Pulmonary artery endothelial cell (primary cell): ENCODE measurements at places on chromosomes 6 and 20.

DNA sequence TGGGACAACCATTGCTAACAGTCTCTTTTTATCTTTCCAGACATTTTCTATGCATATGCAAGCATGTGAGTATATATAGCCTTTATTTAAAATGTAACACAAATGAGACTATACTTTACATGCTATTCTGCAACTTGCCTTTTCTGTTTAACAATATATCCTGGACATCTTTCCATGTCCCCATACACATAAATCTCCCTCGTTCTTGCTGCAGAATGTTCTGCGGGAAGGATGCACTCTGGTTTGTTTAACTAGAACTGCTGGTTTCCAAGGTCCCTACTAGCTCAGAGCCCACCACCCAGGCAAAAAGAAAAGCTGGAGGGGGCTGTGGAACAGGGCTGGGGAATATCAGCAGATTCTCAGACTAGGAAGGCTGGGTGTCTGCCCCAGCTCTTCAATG lies 35.2 kb upstream of the CCDC167 start:
- no peak for DNase-seq

DNA sequence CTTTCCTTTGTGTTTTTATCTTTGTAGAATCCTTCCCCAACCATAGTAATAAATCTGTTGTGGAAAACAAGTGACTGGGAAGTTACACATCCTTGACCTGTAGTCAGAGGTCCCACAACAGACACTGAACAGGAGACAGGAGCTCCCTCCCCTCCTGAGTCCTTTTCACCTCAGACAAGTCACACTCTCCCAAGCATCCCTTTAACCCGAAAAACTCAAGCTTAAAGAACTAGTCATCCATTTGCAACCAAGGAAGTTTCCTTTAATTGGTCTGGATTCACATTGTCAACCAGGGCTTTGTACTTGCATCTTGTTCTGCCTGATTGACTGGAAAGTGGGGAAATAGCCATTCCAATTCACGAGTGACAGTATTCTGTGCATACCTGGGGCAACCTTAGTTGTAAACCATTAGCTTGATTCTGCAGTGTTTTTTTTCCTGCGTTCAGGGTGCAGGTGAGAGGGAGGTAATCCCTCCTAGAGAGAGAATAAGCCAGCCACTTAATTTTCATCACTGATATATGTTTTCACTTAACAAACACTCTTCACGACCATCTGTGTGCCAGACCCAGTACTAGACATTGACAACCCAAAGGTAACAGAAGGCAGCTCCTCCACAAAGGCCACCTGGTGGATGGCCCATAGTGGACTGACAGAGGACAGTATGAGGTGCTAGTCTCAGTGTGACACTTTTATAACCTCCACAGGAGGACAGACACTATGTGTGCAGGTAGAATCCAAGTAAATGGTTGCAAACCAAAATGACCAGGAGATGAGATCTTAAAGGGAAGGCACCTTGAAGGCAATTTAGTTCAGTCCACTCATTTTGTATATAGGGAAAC lies 112.4 kb downstream of the SLX4IP start:
- DNase-seq, result peak; percentile 47

GRCh38 chr6:137414599-137414998 lies 79.6 kb downstream of the OLIG3 start:
- no peak for DNase-seq

GRCh38 chr6:82970839-82971238 lies 94.8 kb downstream of the UBE3D start:
- no peak for DNase-seq

- no peak for DNase-seq
Observed at GRCh38 chr6:144284783-144285547, at the start of gene UTRN. Gene UTRN, plus strand, starts transcription at chr6:144285335. Its CDS starts 6,494 bp downstream, at chr6:144291829.

GRCh38 chr6:146814148-146814750 lies 215.5 kb downstream of the ADGB start:
- no peak for DNase-seq

GRCh38 chr20:35690265-35690664 lies 8.9 kb downstream of the NFS1 start:
- DNase-seq, result no peak

- no peak for DNase-seq
Observed at GRCh38 chr20:61812845-61813485, 252.7 kb downstream of the TAF4 start.

GRCh38 chr20:44111712-44112335 lies 75.2 kb downstream of the JPH2 start:
- no peak for DNase-seq

DNA sequence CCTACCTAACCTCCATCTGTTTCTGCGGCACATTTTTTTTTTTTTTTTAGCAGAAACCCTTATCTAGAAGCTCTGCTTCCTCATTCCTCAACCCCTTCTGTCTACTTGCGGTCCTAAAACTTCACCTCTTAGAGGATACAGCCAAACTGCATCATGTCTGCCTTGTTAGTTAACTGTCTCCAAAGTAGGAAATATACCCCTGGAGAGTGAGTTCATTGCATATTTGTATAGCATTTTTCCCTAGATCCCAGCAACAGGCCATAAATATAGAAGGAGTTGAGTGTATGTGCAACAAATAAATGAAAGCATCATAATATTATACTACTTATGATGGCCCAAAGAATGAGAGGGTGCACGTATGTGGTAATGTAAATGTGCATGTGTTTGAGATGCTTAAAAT lies 1288.6 kb upstream of the GJE1 start:
- no peak for DNase-seq

- DNase-seq, result no peak
Observed at GRCh38 chr6:115634887-115635286, 425.8 kb downstream of the FRK start.

DNA sequence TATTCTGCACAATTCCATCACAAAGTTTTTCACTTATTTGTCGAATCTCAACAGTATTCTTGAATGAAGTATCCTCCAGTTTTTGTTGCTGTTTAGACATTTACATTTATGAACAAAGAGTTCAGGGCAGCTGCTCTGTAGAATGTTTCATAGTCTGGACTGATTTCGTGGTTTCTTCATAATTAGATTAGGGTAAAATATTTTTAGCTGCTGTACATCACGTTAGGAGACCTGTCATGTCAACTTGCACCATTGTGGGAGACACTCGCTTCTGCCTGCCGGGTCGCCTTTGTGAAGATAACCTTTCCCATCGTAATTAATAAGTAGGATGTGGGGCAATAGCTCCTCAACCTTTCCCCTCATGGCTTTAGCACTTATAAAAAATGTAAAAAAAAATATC lies 27.5 kb upstream of the RPS6KA2 start:
- no peak for DNase-seq

DNA sequence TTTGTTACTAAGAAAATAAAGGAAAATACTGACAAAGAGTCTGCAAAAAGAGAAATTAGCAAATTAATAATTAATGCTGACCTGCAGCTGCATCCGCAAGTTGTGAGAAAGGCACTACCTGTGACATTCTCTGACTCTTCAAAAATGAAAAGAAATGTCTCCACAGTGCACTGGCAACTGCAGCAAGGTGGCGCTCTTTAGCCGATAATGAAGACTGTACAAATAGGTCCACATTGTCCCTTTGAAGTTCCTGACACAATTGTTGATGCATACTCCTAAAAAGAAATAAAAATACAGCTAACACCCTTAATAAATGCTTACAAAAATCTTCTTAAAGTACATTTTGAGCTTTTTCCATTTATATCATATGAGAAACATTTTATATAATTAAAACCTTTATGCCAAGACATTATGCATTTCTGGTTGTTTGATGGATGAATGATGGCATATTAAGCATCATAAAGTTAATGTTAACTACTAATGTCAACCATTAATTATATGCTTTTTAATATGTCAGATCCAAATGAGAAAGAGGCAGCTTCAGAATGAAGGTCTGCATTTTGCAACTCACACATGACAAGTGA lies 96.5 kb downstream of the MMS22L start:
- peak; percentile 20 for DNase-seq

- no peak for DNase-seq
Observed at GRCh38 chr6:90496258-90497016, 90.4 kb downstream of the MAP3K7 start.

GRCh38 chr20:63359937-63360849 lies 956 bp downstream of the CHRNA4 start:
- no peak for DNase-seq

DNA sequence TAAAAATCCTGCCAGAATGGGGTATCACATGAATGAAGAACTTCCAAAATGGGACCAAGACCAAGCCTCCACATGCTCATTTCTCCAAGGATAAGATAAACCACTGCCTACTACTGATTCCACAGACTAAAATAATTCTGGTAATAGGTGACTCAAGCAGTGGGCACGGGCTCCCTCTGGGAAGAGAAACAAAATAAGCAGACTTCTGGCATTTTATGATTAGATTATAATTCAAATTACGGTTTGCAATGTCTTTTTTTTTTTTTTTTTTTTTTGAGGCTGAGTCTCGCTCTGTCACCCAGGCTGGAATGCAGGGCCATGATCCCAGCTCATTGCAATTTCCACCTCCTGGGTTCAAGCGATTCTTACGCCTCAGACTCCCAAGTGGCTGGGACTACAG lies 16.0 kb downstream of the UQCC1 start:
- no peak for DNase-seq

DNA sequence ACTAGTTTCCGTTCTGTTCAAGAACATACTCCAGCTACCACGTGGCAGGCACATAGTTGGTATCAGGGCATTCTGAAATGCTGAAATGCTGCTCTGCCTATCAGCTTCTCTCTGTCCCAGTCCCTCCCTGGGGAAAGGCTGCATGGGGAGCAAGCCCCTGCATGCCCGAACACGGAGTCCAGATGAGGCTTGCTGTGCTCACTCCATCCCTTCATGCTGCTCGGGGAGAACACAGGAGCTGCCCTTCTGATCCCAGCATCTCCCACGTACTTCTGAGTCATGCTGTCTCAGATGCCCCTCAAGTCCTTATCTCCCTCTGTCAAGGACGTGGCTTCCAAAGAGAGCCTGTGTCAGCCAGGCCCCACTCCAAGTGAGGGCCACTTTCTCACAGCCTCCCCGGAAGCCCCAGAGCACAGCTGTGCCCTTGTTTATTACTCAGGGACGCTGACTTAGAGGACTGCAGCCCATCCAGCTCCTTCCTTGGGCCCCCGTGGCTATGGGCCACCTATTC lies 29.4 kb downstream of the THBS2 start:
- no peak for DNase-seq

- no peak for DNase-seq
Observed at GRCh38 chr6:41646026-41646795, 7.9 kb downstream of the MDFI start.

DNA sequence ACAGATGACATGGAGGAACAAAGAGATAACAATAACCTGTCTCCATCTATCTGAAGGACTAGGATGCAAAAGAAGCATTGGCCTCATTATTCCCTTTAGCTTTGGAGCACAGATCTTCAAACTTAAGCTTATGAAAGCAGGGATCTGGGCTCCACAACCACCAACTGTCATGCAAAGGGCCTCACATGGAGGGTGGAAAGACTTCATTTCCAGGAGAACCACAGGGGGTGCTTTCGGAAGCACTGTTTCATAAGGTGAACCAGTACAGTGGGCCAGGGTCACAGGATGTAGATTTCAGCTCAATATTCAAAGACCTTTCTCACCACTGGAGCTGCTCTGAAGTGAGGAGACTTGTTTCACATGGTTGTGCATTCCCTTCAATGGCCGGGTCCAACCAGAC lies 55.1 kb upstream of the MYB start:
- no peak for DNase-seq

GRCh38 chr6:96795481-96795880 lies 41.8 kb downstream of the GPR63 start:
- no peak for DNase-seq

DNA sequence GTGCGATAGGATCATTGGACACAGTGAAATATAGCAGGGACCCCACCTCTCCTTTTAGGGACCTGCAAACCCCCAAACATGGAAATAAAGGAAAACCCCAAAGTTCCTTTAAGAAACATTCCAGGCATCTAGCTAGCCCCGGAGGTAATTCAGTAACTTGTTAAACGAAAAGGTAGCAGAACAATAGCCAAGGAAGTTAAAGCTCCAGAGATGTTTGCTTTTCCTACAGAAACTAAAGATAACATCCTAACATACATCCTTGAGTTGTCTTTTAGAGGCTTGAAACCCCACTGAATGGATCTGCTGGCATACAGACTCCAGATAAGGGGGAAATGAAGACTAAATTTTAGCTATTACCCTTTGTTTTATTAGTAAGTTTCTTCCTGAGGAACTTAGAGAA lies 51.0 kb downstream of the FAM184A start:
- DNase-seq, result no peak

GRCh38 chr20:63706852-63707557 lies 771 bp downstream of the ARFRP1 start:
- no peak for DNase-seq

GRCh38 chr6:119250036-119250435 lies 99.5 kb downstream of the MAN1A1 start:
- DNase-seq, result no peak

- DNase-seq, result no peak
Observed at GRCh38 chr20:16438100-16438499, 135.1 kb downstream of the KIF16B start.

DNA sequence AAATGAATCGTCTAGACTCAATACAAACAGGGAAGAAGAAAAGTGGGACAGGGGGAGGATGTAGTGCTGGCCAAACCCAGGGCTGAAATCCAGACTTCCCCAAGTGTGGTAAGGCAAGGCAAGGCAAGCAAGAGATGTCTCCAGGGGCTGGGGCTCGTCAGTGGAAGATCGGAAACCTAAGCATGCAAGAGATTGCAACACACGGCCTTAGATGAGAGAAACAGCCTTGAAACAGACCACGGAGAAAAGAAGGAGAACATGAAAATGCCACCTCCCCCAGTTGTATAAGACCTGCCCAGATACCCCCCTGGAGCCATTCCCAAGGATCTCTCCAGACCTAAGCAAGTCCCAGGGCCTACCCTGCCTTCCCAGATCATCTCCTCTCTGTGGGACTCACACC lies 20.0 kb downstream of the VEGFA start:
- DNase-seq, result no peak

DNA sequence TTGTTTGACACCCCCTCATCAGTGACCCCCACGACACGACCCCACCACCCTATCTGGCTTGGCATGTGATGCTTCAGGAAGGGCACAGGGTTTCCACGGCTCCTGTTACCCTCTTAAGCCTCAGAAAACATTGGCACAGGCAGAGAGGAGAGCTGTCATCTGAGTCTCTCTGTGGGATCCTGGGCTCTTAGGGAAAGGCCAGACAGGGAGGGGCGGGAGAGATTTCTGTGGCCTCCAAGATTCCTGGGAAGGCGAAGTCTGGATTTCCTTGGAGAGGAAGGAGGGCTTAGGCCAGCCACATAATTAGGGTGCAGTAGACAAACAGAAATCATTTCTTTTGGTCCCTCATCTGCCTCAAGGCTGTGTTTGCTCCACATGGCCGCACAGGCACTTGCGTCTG lies 191.6 kb upstream of the SNX9 start:
- no peak for DNase-seq

GRCh38 chr6:132362442-132363185 lies 38.7 kb downstream of the MOXD1 start:
- no peak for DNase-seq

- DNase-seq, result no peak
Observed at GRCh38 chr6:134172020-134172705, 119.7 kb upstream of the SLC2A12 start.

DNA sequence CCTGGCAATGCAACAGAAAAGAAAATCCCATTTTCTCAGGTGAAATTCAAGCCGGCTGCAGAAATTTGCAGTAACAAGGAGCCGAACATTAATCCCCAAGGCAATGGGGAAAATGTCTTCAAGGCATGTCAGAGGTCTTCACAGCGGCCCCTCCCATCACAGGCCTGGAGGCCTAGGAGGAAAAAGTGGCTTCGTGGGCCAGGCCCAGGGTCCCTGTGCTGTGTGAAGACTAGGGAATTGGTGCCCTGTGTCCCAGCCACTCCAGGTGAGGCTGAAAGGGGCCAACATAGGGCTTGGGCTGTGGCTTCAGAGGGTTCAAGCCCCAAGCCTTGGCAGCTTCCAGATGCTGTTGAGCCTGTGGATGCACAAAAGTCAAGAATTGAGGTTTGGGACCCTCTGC lies 111.7 kb downstream of the CD24 start:
- no peak for DNase-seq
